ENCODE measurements at places on chromosomes 1 and 21.

- no peak for DNase-seq
Observed at GRCh38 chr21:42056468-42056867, 14.6 kb upstream of the UMODL1 start.

- no peak for DNase-seq
Observed at GRCh38 chr1:22057861-22058260, 5.4 kb downstream of the CDC42 start.

DNA sequence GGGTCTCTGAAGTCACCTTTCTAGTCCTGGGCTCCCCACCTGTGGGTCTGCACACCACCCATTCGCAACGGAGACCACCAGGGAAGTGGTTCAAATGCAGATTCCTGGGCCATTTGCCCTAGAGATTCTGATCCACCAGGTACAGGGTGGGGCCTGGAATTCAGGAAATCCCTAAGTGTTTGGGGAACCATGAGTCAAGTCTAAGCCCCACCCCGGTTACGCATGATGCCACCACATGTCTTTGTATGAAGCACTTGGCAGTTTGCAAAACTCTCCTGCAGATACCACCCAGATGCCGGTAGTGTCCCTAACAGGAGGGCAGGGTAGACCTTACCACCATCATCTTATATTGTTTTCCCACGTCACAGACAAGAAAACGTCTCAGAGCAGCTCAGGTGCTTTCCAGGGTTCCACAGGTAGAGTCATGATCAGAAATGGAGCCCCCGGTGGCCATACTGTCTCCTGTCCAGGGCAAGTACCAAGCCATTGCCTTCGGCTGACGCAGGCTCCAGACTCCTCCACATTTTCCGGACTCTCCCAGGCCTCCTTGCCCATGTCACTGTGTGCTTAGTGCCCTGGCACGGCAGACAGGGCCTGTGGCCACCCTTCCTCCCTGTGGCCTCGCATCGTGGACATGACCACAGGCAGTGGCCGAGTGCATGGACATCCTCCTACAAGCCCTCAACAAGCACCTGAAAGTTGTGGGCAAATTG is 89.2 kb upstream of the TMEM51 start:
- DNase-seq, result no peak

- no peak for DNase-seq
Observed at GRCh38 chr1:115144176-115144575, 54.9 kb upstream of the TSPAN2 start.

- no peak for DNase-seq
Observed at GRCh38 chr1:12145616-12146342, 21.0 kb upstream of the TNFRSF1B start.

- peak; percentile 19 for DNase-seq
Observed at GRCh38 chr1:966135-966703, at the start of gene PLEKHN1. PLEKHN1 (plus strand) TSS chr1:966482; CDS start chr1:966532, 50 bp downstream.

DNA sequence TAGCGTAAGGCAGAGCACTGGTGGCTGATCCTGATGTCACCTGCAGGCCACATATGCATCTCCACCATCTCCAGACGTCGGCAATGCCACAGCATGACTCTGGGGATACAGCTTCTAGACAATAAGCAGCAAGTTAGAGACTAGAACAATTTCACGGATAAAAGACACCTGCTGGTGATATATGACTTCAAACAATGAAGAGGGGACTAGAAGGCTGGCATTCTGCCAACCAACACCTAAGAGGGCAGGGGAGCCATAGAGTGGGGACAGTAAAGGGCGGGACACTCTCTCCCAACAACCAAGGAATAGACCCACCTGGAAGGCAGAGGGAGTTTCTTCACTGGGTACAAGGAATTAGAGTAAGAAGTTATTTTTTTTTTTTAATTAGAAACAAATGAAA is 126.7 kb downstream of the SIM2 start:
- no peak for DNase-seq

GRCh38 chr1:190476806-190477205 is 858 bp downstream of the BRINP3 start:
- no peak for DNase-seq

- no peak for DNase-seq
Observed at GRCh38 chr21:25539606-25540005, 67.7 kb downstream of the MRPL39 start.

- peak; percentile 31 for DNase-seq
Observed at GRCh38 chr1:231724876-231725647, 98.5 kb downstream of the DISC1 start.

GRCh38 chr1:42144711-42145388 is 8.4 kb upstream of the GUCA2B start:
- DNase-seq, result no peak

DNA sequence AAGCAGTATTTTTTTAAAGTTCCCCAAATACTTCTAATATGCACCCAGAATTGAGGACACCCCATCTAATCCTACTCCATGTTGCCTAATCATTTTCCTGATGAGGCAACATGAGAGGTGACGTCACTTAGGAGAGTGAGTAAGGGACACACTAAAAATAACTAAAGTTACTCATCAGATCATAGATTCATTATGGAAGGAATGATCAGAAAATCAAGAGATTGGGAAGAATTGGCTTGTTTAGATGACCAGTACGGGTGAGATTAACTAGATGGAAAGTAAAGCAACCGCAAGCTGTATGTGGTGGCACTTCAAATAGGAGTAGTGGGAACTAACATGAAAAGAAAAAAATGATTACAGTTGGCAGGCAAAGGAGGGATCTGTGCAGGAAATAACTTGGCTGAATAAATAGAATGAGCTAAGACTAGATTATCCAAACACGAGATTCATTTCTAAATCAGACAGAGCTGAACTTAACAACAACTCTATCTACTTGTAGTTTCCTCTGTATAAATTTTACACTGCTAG is 61.4 kb upstream of the CXADR start:
- no peak for DNase-seq

GRCh38 chr1:182122256-182122912 is 60.9 kb upstream of the ZNF648 start:
- DNase-seq, result no peak

GRCh38 chr1:87844251-87844650 is 515.6 kb downstream of the LMO4 start:
- DNase-seq, result no peak

- no peak for DNase-seq
Observed at GRCh38 chr1:205594846-205595245, 37.0 kb downstream of the ELK4 start.

- no peak for DNase-seq
Observed at GRCh38 chr1:3237994-3238702, 169.1 kb downstream of the PRDM16 start.

- no peak for DNase-seq
Observed at GRCh38 chr1:185636848-185637247, 97.3 kb upstream of the HMCN1 start.

- no peak for DNase-seq
Observed at GRCh38 chr1:62784509-62785365, 805 bp downstream of the ATG4C start.

DNA sequence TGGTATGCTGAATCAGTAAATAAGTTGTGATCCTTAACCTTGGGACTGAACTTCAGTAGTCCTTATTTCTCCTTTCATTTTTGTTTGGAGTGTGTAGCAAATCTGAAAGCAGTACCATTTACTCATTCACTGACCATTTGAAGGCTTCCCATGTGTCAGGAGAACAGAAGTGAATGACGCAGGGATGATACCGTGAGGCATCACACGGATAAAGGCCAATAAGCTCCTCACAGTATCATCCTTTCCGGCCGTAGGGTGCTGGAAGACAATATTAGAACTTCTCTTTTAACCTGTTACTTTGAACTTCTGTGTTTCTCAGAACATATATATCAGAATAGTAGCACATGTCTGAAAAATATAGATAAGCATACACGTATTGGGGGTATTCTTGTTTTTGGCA is 21.3 kb downstream of the BACH1 start:
- DNase-seq, result no peak

Measured in CD4-positive, alpha-beta T cell treated with Interleukin-1 beta for 1 hour (primary cell).